ENCODE measurements at places on chromosomes 13 and 19. TPM values are rescaled to one million over a fixed set of nuclear protein-coding genes. Genes with fewer than 3 reads are reported as not detected.

DNA sequence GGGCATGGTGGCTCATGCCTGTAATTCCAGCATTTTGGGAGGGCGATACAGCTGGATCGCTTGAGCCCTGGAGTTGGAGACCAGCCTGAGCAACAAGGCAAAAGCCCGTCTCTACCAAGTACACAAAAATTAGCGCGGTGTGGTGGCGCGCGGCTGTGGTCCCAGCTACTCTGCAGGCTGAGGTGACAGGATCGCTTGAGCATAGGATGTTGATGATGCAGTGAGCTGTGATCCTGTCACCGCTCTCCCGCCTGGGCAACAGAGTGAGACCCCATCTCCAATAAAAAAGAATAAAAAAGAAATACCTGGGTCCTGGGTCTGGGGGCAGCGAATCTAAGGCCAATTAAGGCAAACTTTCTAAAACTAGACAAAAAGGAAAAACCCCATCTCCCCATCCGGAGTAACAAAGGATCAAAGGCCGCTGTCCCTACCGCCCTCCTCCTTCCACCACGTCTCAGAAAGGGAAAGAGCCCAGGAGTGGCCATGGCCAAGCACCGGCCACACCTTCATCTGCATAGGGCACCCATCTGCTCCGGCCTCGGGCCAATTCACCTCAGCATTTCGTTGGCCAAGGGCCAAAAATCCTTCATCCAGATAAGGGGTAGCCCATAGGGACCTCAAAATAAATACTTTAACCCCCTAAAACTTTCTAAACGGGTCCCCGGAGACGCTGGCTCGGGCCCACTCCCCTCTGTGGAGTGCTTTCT is 851 bp downstream of the ZNF320 start:
- peak; percentile 30 for DNase-seq

- no peak for DNase-seq
Observed at GRCh38 chr13:44365008-44365407, 8.6 kb upstream of the SERP2 start.

GRCh38 chr19:19594381-19594780 is 24.1 kb downstream of the PBX4 start:
- no peak for DNase-seq

DNA sequence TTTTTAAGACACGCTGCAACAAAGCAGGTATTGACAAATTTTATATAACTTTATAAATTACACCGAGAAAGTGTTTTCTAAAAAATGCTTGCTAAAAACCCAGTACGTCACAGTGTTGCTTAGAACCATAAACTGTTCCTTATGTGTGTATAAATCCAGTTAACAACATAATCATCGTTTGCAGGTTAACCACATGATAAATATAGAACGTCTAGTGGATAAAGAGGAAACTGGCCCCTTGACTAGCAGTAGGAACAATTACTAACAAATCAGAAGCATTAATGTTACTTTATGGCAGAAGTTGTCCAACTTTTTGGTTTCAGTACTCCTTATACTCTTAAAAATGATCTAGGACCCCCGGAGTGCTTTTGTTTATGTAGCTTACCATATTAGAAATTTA is 1.2 kb downstream of the BRCA2 start:
- no peak for DNase-seq

DNA sequence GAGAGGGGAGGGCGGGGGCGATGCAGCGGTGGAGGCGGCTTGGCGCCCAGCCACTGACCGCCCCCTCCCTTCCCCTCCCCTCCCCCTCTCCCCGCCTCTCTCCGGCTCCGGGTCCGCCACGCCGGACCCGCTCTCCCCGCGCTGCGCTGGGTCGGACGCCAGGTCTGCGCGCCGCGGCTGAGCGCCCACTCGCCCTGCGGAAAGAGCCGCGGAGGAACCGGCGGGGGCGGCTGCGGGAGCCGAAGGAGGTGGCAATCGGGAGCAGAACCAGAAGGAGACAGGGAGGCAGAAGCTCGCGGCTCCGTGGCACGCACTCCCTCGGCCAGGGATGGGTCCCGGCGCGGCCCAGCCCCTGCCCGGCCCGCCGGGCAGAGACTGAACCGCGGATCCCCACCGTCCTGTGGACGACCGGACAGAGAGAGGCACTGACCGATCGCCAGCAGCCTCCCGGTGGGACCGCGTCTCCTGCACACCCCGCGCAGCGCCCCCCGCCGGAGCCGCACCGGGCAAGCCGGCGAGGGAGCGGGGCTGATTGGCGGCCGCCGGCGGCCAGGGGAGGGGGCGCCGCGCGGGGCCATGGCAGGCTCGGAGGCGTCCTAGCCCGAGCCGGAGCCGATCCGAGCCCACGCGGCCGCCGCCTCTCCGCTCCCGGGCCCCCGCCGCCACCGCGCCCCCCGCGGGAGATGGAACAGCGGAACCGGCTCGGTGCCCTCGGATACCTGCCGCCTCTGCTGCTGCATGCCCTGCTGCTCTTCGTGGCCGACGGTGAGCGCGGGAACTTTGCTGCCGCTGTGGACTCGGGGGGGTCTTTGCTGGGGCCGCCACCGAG is at the start of gene VSTM2B:
Gene VSTM2B (plus strand): TSS at position 94 of the 829 bp plus-strand sequence. CDS start 590 bp downstream, at position 684.
- no peak for DNase-seq

- DNase-seq: no peak
Observed at GRCh38 chr19:53462861-53463260, 4.7 kb upstream of the ZNF813 start.

GRCh38 chr19:14916848-14917247 is 24.4 kb upstream of the OR7C2 start:
- DNase-seq: no peak

- no peak for DNase-seq
Observed at GRCh38 chr13:32695602-32696250, 109.5 kb downstream of the PDS5B start.

DNA sequence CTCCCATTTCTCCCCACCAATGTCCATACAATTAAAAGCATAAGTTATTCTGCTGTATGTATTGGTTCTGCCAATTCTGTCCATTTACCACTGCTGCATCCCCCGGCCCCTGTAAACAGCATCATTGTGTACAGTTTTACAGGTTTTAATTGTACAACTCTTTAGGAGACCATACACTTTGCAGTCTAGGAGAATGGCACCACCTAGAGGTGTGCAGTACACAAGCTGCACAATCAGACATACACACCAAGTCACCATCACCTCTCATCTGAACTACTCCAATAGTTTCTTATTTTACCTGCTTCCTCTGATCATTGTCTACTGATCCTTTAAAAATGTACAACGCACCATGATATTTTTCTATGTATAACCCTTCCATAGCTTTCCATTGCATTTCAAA is 855.9 kb upstream of the KLHL1 start:
- no peak for DNase-seq

- DNase-seq: no peak
Observed at GRCh38 chr13:48831248-48831647, 144.5 kb upstream of the FNDC3A start.

- DNase-seq: no peak
Observed at GRCh38 chr13:40508127-40508526, 158.3 kb downstream of the FOXO1 start.

DNA sequence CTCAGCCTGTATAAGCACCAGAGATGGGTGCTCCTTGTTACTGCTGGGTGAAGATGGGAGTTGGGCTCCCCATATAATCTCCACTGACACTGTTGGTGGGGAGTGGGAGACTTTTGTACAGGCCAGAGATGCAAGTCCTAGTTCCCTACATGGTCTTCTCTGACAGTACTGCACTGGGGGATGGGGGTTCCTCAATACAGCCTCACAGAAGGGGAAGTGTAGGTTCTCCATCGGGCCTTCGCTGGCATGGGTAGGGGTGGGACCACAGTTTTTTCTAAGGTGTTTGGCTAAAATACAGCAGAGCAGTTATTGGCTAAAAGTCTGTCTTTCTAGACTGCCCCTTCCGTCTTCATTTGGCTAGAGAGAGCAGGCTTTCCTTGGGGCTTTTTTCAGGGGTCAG is 167.2 kb upstream of the SERP2 start:
- DNase-seq: no peak

- DNase-seq: no peak
Observed at GRCh38 chr13:46297361-46297811, 85.7 kb downstream of the LRRC63 start.

- DNase-seq: no peak
Observed at GRCh38 chr13:111791131-111791530, 275.8 kb upstream of the SOX1 start.

DNA sequence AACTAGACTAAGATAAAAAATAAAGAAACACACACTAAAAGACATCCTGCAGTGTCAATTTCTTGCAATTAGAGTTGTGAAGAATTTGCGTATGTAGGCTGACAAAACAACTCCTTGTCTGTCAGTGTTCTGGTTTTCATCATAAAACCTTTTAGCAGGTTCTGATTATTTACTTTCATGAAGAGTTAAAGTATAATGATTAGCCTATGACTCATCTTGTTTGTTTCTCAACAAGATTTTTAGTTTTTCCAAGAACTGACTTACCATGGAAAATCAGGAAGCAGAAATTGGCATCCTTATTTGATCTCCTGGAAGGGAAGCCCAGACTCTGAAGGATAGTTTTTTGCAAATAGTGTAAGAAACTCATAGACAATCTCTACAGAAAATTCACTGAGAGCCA is 848.7 kb upstream of the PCDH9 start:
- no peak for DNase-seq

GRCh38 chr19:54594737-54595136 is 1.3 kb downstream of the LILRA1 start:
- DNase-seq: no peak

DNA sequence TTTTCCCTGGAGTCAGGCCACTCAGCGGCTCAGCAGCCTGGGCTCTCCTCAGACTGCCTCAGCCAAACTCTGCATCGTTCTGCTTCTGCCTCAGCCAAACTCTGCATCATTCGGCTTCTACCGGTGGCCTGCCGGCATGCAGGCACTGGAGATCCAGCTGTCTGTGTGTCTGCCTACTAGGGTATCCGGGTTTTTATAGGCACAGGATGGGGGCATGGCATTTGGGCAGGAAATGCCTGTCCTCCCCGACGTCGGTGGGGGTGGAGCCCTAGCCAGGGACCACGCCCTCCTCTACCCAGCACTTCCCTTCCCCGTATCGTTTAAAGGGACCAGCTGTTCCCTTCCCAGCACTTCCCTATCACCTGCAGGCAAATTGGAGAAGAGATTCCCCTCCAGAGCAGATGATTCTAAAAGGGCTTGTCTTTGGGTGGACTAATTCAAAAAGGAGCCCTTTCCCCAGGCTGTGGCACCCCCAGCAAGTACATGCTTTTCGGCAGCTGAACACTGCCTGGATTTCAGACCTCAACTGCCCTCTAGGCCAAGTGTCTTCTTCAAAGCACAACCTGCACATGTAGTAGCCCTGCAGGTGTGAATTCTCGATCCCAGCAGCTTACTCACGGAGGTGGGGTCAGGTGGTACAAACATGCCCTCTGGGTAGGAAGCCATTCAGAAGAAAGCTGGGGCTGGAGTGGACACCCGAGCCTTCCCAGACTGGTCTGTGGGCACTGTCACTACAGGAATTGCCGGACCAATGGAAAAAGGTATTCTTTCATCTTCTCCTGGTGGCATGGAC is 25.4 kb upstream of the GPR12 start:
- no peak for DNase-seq

DNA sequence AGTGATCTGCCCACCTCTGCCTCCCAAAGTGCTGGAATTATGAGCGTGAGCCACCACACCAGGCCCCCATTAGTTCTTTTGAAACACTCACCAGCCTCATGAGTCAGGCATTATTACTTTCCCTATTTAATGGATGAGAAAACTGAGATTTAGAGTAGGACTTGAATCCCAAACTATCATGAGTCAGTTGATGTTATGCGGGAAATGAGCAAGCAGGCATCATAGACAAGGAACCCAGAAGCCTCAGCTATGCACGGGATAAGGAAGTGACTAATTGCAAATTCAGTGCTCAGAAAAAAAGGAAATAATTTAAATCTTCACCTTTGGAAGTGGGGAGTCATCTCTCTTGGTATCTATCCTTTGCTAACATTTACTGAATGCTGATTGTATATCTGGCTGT is 217.5 kb downstream of the ABCC4 start:
- no peak for DNase-seq

DNA sequence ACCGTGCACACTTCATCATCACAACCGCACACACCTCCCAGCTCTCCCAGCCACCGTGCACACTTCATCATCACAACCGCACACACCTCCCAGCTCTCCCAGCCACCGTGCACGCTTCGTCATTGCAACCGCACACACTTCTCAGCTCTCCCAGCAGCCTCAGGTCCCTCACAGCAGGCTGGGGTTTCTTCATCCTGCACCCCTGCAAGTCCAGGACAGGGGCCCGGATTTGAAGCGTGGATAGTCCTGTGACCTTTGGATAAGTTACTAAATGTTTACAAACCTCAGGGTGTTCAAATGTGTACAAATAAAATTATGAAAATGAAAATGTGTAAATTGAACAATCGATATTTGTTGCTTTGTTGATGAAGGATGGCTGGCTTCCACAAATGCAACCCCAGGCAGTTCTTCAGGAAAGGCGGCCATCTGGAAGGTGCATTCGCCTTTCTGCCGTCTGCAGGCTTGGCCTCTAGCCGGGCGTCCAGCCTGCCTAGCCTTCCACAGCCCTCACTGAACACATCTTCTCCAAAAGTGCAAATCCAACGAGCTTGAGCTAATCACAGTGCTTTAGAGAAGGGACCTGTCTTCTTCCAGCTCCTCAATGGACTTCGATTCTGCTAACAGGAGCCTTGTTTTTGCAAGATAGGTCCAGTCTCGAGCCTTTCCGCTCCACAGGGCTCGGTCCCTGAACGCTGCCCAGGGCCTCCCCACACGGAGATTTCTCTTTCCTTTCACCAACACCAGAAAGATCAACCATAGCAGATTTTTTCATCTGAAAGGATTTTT is 74.2 kb downstream of the SPACA7 start:
- no peak for DNase-seq

GRCh38 chr13:23770428-23770827 is 118.8 kb downstream of the MIPEP start:
- DNase-seq: no peak

DNA sequence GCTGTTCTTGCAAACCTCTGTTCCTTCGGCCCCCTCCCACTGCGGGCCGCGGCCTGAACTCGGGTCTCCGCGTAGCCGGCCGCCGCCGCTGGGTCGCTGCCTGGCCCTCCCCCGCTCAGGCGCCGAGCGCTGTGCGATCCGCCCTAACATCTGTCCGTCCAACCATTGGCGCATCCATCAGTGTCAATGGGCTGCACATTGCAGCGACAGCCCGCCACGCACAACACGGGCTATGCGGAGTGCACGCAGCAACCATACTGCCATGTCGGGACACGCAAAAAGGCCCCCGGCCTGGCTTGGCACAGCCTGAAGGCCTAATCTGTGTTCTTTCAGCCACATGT is 2.6 kb upstream of the TSHZ3 start:
- DNase-seq: peak; percentile 24

DNA sequence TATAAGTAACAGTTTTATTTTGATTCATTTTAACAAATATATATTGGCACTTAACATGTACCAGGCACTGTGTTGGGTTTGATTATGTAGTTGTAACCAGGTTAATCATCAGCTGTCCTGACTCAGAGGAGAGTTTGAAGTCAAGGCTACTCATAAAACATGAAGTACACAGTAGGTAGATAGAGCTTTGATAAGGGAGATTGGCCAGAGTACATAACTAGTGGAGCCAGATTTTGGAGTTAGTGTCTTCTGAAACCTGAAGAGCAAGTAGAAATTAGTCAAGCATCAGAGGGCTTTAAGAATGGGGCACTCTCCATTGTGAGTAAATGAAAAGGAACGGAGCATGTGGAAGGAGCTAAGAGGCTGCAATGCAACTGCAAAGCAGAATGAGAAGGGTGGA is 333.9 kb downstream of the RFC3 start:
- no peak for DNase-seq

The DZIP1 gene
- 56.3 TPM for total RNA-seq

The KASH5 gene
- not detected for total RNA-seq

The PHLDB3 gene
- 11.6 TPM for total RNA-seq

The MUC16 gene
- 1.4 TPM for total RNA-seq

The APC2 gene
- not detected for total RNA-seq

The NRTN gene
- total RNA-seq: not detected

The PNMA8B gene
- not detected for total RNA-seq
